ENCODE measurements at places on chromosomes 3 and 15.

DNA sequence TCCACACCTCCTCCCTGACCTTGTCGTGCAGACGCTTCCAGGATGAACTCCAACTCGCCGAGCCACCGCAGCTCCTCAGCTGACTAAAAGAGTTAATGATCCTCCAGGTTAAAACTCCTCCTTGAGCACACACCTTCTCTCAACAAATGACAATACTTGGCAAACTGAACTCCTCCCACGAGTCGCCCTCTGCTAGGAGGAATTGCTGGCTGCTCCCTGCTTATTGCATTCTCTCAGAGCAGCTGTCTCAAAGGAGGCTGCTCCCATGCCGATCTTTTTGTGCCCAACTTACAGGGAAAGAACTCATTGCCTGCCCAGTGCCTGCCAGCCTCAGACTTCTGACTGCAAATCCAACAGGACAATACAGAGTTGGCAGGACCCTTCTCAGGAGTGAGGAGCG is at the start of gene ATP13A4:
TSS of gene ATP13A4 (minus strand) at position 85 of the 400 bp plus-strand sequence. CDS start 96 bp downstream, outside the sequence.
- no peak for DNase-seq

DNA sequence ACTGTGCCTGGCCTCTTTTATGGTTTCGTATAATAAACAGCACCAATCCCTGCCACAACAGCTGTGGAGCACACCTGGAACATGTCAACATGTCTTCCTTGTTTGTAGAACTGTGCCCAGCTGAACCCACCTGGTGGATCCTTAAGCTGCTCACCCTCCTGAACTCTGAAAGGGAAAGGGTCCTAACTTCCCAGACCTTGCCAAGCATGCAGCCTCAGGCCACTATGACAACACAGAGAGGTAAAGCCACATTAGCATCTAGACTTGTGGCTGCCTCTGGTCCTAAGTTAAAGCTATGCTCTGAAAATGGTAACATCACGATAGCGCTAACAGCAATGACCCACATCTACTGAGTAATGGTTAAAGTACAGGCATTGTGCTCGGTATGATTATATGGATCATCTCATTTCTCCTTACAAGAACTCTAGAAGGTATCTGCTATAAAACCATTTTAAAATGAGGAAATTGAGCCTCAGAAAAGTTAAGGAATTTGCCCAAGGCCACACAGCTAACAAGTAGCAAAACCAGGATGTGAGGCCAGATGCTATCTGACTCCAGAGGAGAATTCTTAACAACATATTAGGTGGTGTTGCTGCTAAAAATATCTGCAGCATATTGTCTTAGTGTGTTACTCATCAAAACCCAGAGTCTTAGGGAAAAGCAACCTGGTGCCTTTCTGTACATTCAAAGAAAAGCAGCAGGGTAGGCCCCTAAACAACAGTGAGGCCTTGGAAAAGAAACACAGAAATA is 23.1 kb upstream of the HERC1 start:
- no peak for DNase-seq

DNA sequence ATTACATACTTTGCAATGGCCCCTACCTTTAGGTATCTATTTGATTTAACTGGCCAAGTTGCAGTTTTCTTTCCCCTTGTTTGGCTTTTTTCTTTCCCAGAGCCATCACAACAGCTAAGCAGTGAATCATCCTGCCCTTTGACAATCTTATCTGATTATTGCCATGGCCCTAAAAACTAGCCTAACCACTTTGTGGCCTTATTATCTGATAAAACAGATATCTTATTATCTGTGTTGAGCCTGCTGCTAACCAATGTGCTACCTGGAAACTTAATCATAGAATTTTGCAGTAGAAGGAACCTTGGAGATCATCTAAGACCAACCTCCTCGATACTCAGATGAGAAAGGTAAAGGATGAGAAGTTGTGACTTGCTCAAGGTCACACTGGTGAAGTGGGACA is 37.1 kb downstream of the EIF4E3 start:
- no peak for DNase-seq

- DNase-seq = no peak
These were observed 417.7 kb upstream of the TGFBR2 start for GRCh38 chr3:30188713-30189112.

GRCh38 chr15:52378746-52379394 is 83.3 kb upstream of the MYO5C start:
- no peak for DNase-seq

- no peak for DNase-seq
These were observed 172.7 kb upstream of the TP63 start for GRCh38 chr3:189458528-189458927.

- DNase-seq = no peak
These were observed 12.8 kb downstream of the GPR176 start for GRCh38 chr15:39907216-39907615.

DNA sequence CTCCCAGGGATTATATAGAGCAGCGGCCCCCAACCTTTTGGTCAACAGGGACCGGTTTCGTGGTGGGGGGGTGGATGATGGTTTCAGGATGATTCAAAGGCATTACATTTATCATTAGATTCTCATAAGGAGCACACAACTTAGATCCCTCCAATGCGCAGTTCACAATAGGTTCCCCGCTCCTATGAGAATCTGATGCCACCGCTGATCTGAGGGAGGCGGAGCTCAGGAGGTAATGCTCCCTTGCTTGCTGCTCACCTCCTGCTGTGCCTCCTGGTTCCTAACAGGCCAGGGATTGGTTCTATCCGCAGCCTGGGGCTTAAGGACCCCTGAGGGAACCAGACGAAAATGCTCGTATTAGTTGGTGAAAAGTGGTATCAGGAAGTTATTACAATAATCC is 1.3 kb upstream of the HACD2 start:
- peak; percentile 13 for DNase-seq

GRCh38 chr3:72133329-72134011 is 348.5 kb upstream of the PROK2 start:
- no peak for DNase-seq

DNA sequence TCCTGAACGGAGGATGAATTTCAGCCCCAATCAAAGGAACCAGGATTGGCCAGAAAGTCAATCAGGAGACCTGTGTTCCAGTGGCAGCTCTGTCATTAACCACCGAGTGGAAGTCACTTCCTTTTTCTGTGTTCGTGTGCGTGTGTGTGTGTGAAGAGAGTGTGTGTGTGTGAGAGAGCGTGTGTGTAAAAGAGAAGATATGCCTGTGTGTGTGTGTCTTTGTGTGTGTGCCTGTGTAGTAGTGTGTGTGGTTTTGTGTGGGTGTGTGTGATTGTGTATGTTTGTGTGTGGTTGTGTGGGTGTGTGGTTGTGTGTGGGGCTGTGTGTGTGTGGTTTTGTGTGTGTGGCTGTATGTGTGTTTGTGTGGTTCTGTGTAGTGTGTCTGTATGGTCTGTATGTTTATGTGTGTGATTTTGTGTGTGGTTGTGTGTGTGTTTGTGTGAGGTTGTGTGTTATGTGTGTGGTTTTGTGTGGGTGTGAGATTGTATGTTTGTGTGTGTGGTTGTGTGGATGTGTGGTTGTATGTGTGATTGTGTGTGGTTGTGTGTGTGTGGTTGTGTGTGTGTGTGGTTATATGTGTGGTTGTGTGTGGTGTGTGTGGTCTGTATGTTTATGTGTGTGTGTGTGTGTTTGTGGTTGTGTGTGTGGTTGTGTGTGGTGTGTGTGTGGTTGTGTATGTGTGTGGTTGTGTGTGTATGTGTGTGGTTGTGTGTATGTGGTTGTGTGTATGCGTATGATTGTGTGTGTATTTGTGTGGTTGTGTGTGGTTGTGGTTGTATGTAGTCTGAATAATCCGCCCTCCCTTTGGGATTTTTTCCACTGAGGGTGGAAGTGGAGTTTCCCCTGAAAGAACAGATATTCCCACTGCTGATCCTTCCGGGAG is 314.4 kb downstream of the SHQ1 start:
- no peak for DNase-seq

DNA sequence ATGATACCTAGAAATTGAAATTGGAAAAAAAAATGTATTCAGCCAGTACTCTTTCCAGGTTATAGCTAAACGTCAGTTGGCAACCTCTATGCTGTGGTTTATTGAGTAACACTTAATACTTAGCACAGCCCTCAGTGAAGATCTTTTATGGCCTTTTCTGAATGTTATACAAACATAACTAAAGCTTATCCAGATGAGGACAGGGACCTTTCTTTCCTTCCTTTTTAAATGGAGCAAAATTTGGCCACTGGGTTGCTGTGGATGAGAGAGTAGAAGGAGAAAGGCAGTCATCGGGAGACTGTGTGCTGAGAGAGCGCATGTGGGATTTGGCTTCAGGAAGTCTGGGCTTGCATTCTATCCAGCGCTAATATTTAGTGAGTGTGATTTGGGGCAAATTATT is 36.1 kb downstream of the IGF1R start:
- no peak for DNase-seq

- peak; percentile 58 for DNase-seq
These were observed 33.2 kb downstream of the MKRN2 start for GRCh38 chr3:12590096-12590495.

- peak; percentile 53 for DNase-seq
These were observed at the start of gene EPM2AIP1 for GRCh38 chr3:36992806-36993325. Gene EPM2AIP1, minus strand, starts transcription at chr3:36993131. Its CDS starts 54 bp downstream, at chr3:36993077.

DNA sequence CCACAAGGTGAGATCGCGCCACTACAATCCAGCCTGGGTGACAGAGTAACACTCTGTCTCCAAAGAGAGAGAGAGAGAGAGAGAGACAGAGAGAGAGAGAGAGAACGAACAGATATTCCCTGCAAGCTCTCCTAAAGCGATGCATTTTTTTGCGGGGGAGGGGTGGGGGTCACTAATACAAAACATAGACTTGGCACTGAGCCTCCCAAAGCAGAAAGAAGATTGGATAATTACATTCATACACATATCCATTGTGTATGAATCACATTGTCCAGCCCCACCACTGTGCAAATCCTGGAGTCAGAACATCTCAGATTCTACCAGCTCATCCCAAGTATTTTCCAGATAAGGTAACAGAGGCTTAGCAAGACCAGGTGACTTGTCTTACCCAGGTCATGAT is 459.9 kb downstream of the MAGI1 start:
- DNase-seq = no peak

- DNase-seq = peak; percentile 30
These were observed 17.9 kb downstream of the STT3B start for GRCh38 chr3:31550452-31551251.

DNA sequence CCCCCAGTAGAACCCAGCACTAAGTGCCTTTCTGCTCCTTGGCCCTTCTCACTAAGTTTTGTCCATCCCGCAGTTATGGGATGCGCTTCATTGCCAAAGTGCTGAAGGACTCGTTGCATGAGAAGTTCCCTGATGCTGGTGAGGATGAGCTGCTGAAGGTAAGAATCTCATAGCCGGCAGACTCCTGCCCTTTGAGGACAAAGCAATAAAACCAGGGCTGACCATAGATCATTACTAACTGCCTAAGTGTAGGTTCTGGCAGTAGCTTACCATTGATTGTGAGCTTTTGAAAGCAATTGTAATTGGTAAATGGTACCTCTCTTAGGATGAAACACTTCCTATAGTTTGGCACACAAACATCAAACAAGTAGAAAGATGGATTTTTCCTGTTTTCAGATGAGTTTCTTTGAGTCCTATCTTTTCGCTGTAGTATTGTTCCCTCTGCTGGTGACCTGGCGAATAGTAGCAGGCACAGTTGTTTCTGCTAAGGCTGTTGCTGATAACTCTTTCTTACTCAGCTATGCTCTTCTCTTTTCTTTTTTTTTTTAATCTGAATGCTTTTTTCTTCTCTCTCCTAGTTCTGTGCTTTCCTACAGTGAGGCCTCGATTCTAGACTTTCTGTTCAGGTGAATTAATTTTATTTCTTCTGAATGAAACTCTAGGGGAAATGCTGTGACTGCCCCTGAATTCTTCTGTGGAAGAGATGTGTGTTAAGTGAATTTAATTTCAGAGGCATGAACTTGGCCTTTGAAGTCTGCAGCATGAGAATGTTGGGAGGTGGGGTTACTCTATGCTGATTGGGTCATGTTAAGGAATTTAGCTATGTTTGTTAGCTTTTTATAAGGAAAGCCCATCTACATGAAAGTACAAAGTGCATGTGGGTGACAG is 47.4 kb upstream of the CRTC3 start:
- DNase-seq = peak; percentile 19

GRCh38 chr3:187976365-187976900 is 177.5 kb upstream of the LPP start:
- no peak for DNase-seq

- no peak for DNase-seq
These were observed 64.8 kb upstream of the RAP2B start for GRCh38 chr3:153097213-153097612.

DNA sequence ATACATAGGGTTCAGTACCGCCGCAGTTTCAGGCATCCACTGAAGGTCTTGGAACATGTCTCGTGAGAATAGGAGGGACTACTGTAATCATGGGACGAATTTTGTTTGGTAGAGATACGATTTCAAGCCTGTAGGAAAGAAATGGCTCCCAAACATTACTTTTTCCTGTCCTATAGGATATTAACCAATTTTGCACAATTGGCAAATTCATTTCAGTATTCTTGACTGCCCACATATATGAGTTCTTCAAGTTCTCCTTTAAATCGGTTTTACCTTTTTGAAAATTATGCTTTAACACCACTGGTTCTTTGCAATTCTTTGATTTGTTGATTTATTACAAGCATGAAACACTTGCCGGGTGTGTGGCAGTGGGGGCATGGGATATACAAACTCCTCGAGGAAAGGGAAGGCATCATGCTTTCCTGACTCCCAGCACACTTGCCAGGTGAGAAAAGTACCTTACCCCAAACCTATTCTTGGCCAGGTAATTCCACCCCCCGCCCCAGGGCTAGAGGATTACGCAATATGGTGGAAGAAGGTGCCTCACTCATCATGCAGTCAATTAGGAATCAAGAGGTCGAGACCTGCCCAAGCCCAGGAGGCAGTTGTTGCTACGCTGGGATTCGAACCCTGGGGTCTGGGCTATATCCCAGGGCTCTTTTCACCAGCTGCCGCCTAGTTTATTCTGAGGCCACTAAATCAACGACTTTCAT is 584 bp upstream of the LARS2 start:
- no peak for DNase-seq

GRCh38 chr15:94021621-94022320 is 209.6 kb upstream of the MCTP2 start:
- DNase-seq = no peak

DNA sequence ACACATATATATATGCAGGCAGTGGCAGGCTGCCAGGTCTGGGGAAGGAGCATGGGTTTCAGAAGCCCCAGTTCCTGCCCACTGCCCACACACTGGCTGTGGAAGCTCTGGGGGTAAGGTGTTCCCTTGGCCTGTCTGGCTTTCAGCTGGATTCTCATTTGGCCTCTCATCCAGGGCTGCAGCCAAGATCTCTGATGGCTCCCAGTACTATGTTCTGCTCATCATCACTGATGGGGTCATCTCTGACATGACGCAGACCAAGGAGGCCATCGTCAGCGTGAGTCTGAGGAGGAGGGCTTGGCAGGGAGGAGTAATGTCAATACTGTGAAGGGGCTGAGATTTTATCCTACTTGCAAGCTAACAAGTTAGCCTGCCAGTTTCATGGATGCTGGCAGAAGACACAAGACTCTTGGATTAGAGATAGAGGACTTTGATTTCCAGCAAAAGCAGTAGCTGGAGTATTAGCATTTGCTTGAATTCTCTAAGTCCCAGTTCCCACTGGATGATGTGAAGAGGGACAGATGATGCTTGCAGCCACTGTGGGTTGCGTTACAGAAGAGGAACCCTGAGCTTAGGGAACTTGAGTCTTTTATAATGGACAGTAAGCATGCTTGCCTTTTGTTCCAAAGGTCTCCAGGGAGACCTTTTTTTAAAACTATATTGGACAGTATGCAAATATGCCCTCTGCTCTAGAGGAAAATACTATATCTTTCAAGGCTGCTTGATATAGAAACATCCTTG is 5.6 kb upstream of the BRPF1 start:
- DNase-seq = no peak

Data from germinal center (tissue), 1 donor.